ENCODE measurements at places on chromosomes 12 and 14. TPM values are rescaled to one million over a fixed set of nuclear protein-coding genes. Genes with fewer than 3 reads are reported as not detected.

Gene ATL1
- 7.7 TPM for polyA plus RNA-seq

Gene FNTB
- 17.9 TPM for polyA plus RNA-seq

Gene PLCZ1
- not detected for polyA plus RNA-seq

Gene NINJ2
- polyA plus RNA-seq, result 5.0 TPM

Gene PTPN6
- polyA plus RNA-seq, result 4.0 TPM

Gene AKAP5
- 0.55 TPM for polyA plus RNA-seq

Gene SLCO1A2
- polyA plus RNA-seq, result not detected

Gene KICS2
- 3.6 TPM for polyA plus RNA-seq

Gene RIMBP2
- polyA plus RNA-seq, result 1.8 TPM

Gene CLEC6A
- not detected for polyA plus RNA-seq

Gene PRPH
- 0.56 TPM for polyA plus RNA-seq

Gene NPAS3
- 8.8 TPM for polyA plus RNA-seq

Gene SLC41A2
- polyA plus RNA-seq, result 3.4 TPM

- no peak for DNase-seq
These were observed 19.2 kb downstream of the PPTC7 start for GRCh38 chr12:110563702-110564470.

DNA sequence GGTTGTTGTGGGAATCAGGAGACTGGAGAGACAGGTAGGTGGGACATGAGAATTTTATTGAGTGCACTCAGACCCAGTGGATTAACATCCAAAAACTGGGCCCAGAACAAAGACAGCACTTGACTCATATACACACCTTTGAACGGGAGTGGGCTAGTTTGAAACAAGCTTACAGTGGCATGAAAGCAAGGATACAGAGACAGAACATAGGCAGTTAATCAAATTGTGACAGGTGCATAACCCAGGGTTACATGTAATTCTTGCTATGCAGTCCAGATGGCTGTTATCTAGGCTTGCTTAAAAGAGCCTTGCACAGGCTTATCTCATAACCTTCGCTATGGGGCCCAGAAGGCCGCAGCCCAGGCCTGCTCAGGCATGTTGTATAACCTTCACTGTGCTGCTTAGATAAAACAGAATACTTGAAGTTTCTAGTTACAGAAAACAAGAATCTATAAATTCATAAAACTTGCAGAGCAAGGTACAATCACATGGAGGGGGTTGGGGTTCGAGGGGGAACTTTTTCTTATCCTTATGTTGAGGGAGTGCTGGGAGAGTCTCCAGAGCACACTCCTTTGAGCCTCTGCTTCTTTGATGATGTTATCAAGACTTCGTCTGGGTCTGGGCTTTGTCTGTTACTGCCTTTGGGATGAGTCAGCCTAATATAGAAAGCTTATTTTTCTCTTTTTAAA lies 81.7 kb downstream of the TNFAIP2 start:
- no peak for DNase-seq

DNA sequence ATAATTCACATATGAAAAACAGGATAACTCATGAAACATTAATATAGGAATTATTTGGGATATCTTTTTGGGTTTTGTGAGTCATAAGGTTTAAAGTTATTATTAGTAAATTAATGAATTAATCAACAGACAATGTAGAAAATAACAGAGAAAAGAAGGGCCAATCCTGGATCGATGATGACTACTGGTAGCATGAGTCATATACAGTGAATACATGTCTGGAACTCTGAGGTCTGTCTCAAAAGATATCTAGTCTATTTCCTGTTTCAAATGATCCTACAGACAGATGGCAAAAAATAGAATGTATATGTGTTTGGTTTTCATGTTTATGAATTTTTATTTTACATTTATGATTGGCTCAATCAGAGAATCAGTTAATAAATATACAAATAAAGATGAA lies 86.4 kb upstream of the RTL1 start:
- DNase-seq, result no peak

- no peak for DNase-seq
These were observed 68.2 kb upstream of the MUCL1 start for GRCh38 chr12:54786081-54786480.

- DNase-seq, result no peak
These were observed 51.7 kb upstream of the MYF6 start for GRCh38 chr12:80655751-80656150.

- DNase-seq, result no peak
These were observed 550 bp downstream of the TEAD4 start for GRCh38 chr12:2959505-2960389.

DNA sequence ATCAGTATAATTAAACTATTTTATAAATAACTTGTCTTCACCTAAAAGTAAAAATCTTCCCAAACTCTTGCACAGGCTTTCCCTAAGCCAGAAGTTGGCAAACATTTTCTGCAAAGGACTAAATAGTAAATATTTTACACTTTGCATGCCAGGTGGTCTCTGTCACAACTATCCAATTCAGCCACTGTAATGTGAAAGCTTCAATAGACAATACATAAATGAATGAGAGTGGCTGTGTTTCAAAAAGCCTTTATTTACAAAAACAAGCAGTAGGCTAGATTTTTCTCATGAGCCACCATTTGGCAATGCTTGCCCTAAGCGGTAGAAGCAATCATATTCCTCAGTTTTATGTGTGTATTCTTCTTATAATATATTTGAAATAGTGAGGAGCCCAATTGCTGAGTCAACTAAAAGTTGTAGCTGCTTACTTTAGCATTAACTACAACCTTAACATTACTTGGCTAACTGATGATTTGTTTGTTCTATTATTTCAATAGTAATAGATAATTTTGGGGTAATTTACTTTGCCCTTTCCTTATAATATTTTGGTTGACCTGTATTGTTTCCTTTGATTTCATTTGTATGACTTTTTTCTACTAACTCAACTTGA lies 236.0 kb upstream of the SYT1 start:
- no peak for DNase-seq

GRCh38 chr12:52649066-52649465 lies 2.9 kb downstream of the KRT2 start:
- DNase-seq, result no peak

DNA sequence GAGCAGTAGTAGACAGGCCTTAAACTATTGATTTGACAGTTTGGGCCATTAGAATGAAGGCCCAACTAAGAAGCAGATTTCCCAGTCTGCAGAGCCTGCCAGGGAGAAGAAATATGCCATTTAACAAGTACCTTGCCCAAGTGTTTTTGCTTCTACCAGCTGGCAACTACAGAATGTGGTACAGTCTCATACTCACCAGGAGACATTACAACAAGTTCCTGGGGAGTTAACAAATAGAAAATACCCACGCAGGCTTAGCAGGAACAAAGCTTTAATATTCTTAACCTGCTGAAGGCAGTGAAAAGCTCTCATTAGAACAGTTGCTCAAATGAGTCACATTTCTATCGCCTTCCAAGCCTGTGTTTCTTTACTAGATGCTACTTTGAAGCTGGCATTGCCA lies 241.0 kb downstream of the TMEM117 start:
- no peak for DNase-seq

GRCh38 chr14:99249389-99249788 lies 22.6 kb downstream of the BCL11B start:
- no peak for DNase-seq

GRCh38 chr12:123494124-123494851 lies 36.3 kb downstream of the SNRNP35 start:
- DNase-seq, result no peak

DNA sequence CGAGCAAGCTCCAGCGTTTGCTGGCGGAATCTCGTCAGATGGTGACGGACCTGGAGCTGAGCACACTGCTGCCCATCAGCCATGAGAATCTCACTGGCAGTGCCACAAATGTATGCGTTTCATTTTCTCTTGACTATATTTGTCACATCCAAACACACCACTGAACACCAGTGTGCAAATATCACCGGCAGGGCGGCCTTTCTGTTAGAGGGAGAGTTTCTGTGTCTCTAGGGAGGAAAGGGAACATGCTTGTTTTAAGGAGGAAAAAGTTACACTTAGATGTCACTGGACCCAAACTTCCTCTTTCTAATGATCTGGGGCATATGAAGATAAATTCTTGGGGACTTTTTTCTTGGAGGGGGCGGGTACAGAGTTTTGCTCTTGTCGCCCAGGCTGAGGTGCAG lies 21.9 kb upstream of the HIP1R start:
- no peak for DNase-seq

DNA sequence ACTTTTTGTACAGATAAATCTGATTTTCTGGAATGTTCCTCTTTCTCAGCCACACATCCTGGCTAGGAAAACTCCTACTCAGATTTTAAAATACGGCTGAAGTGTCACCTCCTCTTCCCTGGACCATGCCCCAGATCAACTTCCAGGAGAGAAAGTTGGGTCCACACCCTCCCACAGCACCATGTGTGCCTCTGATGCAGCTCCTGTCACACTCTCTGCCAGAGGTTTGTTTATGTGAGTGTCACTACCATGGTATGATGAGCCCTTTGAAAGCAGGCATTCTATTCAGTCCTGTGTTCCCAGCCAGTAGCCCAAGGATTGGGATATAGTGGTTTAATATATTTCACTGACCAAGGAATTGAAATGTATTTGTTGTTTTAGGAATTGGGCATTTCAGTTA lies 287.2 kb upstream of the ATP2B1 start:
- no peak for DNase-seq

- DNase-seq, result no peak
These were observed 69.3 kb downstream of the ETV6 start for GRCh38 chr12:11718768-11719253.

GRCh38 chr12:18108611-18109010 lies 18.6 kb upstream of the RERGL start:
- DNase-seq, result no peak

GRCh38 chr12:121668750-121669520 lies 519 bp downstream of the MORN3 start:
- peak; percentile 53 for DNase-seq

DNA sequence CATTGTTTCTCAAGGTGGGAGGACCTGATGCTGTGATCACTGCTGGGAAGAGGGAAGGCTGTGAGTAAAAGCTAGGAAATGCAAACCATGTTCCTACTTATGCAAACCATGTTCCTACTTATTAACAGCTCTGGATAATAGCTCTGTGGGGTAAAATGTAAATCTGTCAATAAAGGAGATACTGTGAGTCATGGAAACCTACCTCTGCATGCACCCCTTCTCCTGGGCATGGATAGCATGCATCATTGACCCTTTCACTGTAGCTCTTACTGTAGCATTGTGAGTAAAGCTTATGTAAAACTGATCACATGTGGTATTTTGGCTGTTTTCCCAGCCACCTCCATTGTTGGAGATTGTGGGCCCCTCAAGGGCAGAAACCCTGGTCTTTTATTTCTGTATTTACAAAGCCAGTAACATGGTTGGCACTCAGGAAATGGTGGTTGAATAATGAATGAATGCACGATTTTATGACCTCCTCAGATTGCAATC lies 253.7 kb downstream of the GRIN2B start:
- no peak for DNase-seq

DNA sequence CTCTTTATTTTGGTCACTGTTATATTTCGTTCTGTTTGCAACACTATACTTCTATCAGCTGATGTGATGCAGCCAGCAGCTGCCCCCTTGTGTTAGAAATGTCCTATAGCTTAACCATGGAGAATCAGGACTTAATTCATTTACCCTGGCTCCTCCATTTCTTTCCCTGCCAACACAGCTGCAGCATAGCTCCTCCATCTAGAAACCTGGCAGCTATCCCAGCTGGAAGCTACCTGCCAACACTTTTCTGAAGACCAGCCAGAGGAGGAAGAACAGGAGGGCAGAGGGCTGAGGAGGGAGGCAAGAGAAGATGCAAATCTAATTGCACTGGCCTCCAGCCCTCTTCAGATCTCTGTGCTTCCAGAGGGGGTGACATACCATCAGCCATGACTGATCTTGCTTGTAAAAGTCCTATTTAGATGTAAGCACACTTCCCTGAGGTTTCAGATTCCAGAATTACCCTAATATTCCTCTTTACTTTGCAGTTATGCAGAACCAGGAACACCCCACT lies 156.8 kb upstream of the TMEM260 start:
- DNase-seq, result peak; percentile 89

GRCh38 chr12:124289634-124290600 lies 5.0 kb upstream of the RFLNA start:
- DNase-seq, result no peak

GRCh38 chr14:53019406-53019805 lies 68.6 kb upstream of the FERMT2 start:
- DNase-seq, result no peak

DNA sequence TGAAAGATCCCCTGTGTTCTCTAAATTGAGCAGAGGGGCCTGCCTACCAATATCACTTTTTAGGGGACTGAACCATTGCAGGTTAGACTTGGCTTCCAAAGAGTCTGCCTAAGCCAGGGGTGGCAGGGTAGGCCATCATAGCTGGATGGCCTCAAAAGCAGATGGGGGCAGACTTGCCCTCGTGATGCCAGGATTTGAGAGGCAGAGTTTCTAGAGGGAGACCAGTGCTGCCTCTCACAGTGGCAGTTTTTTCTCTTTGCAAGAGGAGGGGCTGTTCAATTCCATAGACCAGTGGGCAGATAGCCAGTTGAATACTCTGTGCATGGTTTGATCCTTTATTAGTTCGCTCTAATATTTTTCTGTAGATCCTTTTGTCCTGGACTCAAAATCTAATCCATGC lies 23.8 kb upstream of the SMCO2 start:
- DNase-seq, result no peak

GRCh38 chr14:89214221-89214965 lies 202.6 kb downstream of the FOXN3 start:
- DNase-seq, result no peak

Measured in muscle of arm (tissue), 14 donors.